ENCODE measurements at places on chromosomes 4 and X.

- no peak for DNase-seq
These were observed 20.6 kb downstream of the AP1S2 start for GRCh38 chrX:15834053-15834452.

- no peak for DNase-seq
These were observed 97.9 kb upstream of the DDIT4L start for GRCh38 chr4:100288161-100288560.

GRCh38 chrX:148741441-148741840 lies 241.0 kb downstream of the AFF2 start:
- DNase-seq: no peak

- DNase-seq: no peak
These were observed 58.1 kb upstream of the JADE1 start for GRCh38 chr4:128751354-128751753.

GRCh38 chrX:67613996-67614395 lies 70.2 kb downstream of the AR start:
- no peak for DNase-seq

DNA sequence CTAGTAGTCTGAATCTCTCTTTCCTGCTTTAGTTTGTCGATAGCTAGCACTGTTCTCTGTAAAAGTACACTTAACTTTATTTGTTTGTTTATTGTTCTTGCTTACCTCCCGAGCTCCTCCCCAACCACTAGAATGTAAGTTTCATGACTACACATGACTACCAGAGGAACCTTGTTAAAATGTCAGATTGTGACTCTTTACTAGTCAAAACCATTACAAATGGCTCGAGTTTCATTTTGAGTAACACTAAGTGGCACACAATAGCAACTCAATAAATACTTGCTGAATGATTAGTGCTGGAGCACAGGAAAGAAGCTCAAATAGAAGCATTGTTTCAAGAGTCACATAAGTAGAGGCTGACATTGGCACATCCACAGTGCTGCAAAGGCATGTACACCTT lies 116.1 kb downstream of the MAPK10 start:
- DNase-seq: no peak

- no peak for DNase-seq
These were observed 123.2 kb downstream of the BMPR1B start for GRCh38 chr4:94880956-94881355.

GRCh38 chr4:84336964-84337705 lies 162.0 kb downstream of the NKX6-1 start:
- no peak for DNase-seq

DNA sequence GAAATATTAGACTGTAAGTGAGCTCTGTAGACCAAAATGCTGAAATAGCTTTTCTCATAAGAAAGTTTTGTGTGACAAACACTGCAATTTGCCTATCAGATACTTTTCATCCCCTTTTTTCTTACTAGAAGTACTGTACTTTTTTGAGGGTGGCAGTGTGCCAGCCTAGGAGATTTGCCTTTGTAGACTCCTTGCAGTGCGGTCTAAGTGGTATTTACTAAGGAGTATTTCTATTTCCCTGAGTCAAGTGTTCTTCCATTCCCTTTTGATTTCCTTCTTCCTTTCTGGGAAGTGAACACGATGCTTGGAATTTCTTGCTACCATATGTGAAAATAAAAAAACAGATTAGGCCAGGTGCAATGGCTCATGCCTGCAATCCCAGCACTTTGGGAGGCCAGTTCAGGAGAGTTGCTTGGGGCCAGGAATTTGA lies 34.6 kb downstream of the PDLIM5 start:
- DNase-seq: no peak

All from DMS79 treated with DMSO at 0.1 percent for 48 hours (cell line).